ENCODE measurements at places on chromosomes 5 and 9. TPM values are rescaled to one million over a fixed set of nuclear protein-coding genes. Genes with fewer than 3 reads are reported as not detected.

SLC2A6 gene
- total RNA-seq: 3.0 TPM

CBY3 gene
- 0.31 TPM for total RNA-seq

PDE8B gene
- 0.60 TPM for total RNA-seq

RNF145 gene
- total RNA-seq: 91.9 TPM

PCDHGA3 gene
- not detected for total RNA-seq

UBTD2 gene
- total RNA-seq: 9.9 TPM

F2RL1 gene
- 1.7 TPM for total RNA-seq

CSF2 gene
- 4.3 TPM for total RNA-seq

CDX1 gene
- not detected for total RNA-seq

ADAMTS16 gene
- not detected for total RNA-seq

KCNV2 gene
- not detected for total RNA-seq

FOXD1 gene
- not detected for total RNA-seq

DAB2 gene
- total RNA-seq: not detected

CDH9 gene
- not detected for total RNA-seq

KCNMB1 gene
- not detected for total RNA-seq

Data from activated naive CD4-positive, alpha-beta T cell treated with anti-CD3 and anti-CD28 coated beads, Interleukin-2, amount 10 ng/mL, durations not matched to agents 5 hours and 36 hours (primary cell).